IMR-90 (cell line): ENCODE measurements at places on chromosomes 2 and 18. TPM values are rescaled to one million over a fixed set of nuclear protein-coding genes. Genes with fewer than 3 reads are reported as not detected.

NAT8 gene
- not detected in 2 replicates for total RNA-seq

HNMT gene
- 12.2 and 14.2 TPM in 2 replicates for total RNA-seq

CABLES1 gene
- total RNA-seq, result 4.7 and 5.7 TPM in 2 replicates

FAM228A gene
- not detected in 2 replicates for total RNA-seq

ANKRD23 gene
- 0.54 and 0.83 TPM in 2 replicates for total RNA-seq

GRCh38 chr2:157725846-157726245 is 97.2 kb upstream of the ACVR1C start:
- H3K4me1 ChIP-seq, result no peaks in the 10 kb centered on the region
- DNase-seq, result peak; percentile 65

DNA sequence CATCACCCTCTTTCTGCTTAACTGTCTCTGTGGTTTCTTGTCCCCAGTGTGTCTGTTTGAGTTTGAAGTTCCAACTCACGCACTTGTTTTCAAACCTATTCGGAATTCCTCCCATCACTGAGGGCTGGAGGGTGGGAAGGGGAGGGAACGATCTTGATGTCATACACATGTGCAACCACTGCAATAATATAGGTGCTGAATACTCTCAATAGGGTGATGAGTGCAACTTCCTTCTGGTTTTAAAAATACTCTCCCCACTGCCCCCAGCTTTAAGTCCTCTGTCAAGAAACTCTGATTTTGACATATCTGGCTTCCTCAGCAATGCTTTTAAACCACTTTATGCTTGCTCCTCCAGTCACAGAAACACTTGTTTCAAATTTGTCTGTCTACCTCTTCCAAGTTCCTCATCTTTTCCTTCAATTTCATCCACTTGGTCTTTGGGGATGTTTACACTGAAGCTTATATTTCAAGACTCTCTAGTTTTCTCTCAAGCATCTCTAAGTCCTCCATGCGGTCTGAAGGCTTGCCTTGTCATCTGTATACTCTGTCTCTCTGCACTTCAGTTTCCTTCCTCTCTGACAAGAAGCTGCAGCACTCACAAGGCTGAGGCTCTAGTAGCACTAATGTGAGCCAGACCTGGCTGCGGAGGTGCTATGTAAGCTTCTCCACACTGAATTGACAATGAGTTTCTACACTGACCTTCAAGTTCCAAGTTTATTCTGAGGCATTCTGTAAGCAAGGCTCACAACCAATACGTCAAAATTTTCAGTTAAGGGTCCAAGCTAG is 422.3 kb downstream of the ZEB2 start:
- H3K4me3 ChIP-seq, result no peak overlapping the region
- H3K36me3 ChIP-seq, result no peaks in the 10 kb centered on the region
- no peak for DNase-seq
- peaks cover 13% of the 10 kb centered on the region for H3K4me1 ChIP-seq
- peak overlapping the region; percentile 70 for H3K27ac ChIP-seq

DNA sequence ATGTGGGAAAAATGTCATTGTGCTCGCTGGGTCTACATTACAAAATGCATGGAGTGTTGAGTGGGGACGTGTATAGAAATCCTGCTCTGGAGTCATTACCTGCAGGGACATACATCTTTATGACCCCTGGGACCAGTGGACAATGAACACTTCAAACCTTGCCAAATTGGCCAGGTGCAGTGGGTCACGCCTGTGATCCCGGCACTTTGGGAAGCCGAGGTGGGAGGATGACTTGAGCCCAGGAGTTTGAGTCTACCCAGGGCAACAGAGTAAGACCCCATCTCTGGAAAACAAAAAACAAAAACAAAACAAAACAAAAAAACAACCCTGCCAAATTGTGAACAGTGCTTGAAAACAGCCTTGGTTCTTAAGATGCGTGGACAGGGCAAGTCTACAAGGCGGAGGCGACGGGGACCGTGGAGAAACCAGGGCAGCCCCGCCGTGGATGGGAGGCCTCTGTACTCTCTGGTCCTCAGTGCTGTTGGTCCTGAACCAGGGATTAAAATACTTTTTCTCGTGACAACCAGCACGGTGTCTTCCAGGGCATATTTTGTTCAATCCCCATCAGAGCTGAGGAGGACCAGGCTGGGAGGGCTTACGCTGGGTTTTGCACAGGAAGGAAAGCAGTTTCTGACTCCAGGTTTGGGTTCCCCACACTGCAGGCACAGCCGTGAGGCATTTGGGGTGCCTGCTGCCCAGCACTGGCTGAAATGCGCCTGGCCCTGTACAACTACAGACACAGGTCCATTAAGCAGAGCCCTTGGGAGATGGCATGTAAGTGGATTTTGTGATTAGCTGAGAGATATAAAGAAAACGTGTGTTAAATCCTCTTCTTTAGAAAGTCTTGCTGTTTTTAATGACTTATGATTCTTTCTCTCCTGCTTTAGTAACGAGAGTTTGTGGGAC is 13.7 kb downstream of the COLEC11 start:
- H3K4me1 ChIP-seq, result peaks cover 1% of the 10 kb centered on the region; the same call in 1 of the 2 replicates
- peaks cover 5% of the 10 kb centered on the region; the same call in 1 of the 2 replicates for H3K27me3 ChIP-seq
- no peaks in the 10 kb centered on the region for H3K36me3 ChIP-seq
- DNase-seq, result no peak
- H3K4me3 ChIP-seq, result no peak overlapping the region

GRCh38 chr2:138121666-138122661 is 157.7 kb downstream of the HNMT start:
- no peaks in the 10 kb centered on the region for H3K36me3 ChIP-seq
- no peak overlapping the region for H3K4me3 ChIP-seq
- no peak for DNase-seq
- 0 out of 2 replicates have a peak, but pooled peaks cover 2% of the 10 kb centered on the region for H3K4me1 ChIP-seq
- H3K27me3 ChIP-seq, result no peaks in the 10 kb centered on the region

PROM2 gene
- total RNA-seq, result not detected in 2 replicates

DNA sequence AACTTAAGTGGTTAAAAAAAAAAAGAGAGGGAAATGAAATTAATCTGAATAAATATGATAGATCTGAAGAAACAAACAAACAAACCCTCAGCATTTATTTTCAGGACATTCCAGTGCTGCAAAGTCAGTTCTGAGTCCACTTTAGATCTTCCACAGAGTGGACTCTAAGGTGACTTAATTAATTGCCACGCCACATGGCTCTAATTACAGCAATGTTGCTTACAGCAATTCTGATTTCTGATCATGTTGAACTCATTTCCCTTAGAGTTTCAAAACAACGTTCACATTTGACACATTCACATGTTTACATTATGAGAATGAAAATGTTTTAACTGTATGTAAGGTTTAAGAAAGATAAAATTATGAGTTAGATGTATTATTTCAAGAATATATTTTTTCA is 38.6 kb upstream of the RASGRP3 start:
- DNase-seq, result no peak
- no peak overlapping the region for H3K4me3 ChIP-seq
- H3K27me3 ChIP-seq, result no peaks in the 10 kb centered on the region
- H3K36me3 ChIP-seq, result no peaks in the 10 kb centered on the region

DNA sequence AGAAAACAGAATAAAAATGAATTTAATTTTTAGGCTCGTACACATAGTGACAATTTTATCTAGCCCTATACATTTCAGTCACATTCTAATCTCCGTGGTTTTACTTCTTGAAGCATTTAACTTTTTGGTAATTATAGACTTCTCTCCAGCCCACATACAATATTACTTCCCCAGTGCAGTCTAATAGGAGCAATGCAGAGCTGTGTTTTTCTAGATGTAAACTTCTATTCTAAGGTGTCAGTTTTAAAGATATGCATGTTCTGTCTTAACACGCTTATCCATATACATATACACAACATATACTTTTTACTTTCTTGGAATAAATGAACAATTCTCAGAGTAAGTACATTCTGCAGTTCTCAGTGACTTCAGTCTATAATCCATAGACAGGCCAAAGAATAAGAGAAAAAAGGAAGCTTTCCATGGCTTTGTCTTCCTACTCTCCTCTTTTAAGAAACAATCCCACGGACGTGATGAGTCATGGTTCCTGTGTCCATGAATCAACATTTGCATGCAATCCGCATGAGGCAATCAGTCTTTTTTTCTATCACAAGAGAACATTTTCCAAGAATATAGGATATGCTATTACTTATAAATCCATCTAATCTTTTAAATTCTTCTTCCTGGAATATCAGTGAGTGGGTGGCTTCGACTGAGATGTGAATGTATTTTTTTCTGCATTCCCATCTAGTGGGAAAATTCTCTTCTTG is 42.8 kb downstream of the CCDC102B start:
- peak overlapping the region; percentile 99; the same call in 1 of the 2 replicates for H3K27ac ChIP-seq
- no peak overlapping the region for H3K4me3 ChIP-seq
- H3K36me3 ChIP-seq, result no peaks in the 10 kb centered on the region
- H3K4me1 ChIP-seq, result peaks cover 9% of the 10 kb centered on the region
- no peaks in the 10 kb centered on the region for H3K27me3 ChIP-seq

DNA sequence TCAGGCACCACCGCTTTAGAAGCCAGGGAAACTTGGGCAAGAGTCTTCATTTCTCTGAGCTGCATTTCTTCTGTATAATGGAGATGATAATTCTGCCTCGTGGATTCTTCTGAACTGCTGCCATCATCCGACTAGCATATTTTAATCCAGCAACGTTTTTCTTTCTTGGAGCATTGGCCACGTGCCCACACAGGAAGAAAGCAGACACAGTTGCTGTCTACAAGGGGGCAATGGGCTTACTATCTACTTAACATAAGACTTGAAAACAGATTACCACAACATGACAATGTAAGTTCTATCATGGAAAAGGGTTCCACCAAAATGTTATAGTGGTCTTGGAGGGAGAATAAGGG is 176.5 kb downstream of the FAM210A start:
- H3K27me3 ChIP-seq, result peaks cover 9% of the 10 kb centered on the region
- H3K4me1 ChIP-seq, result no peaks in the 10 kb centered on the region
- DNase-seq, result no peak
- no peak overlapping the region for H3K27ac ChIP-seq

- H3K4me3 ChIP-seq, result no peak overlapping the region
- DNase-seq, result peak; percentile 7
- no peak overlapping the region for H3K27ac ChIP-seq
- H3K27me3 ChIP-seq, result peaks cover 5% of the 10 kb centered on the region; the same call in 1 of the 2 replicates
- H3K36me3 ChIP-seq, result no peaks in the 10 kb centered on the region
These were observed 17.9 kb downstream of the KCNIP3 start for GRCh38 chr2:95314964-95315611.

GRCh38 chr18:44638811-44639210 is 41.9 kb upstream of the SETBP1 start:
- no peaks in the 10 kb centered on the region for H3K4me1 ChIP-seq
- H3K27me3 ChIP-seq, result peaks cover 5% of the 10 kb centered on the region; the same call in 1 of the 2 replicates
- DNase-seq, result no peak
- no peak overlapping the region for H3K27ac ChIP-seq
- H3K36me3 ChIP-seq, result no peaks in the 10 kb centered on the region
- H3K4me3 ChIP-seq, result no peak overlapping the region

DSEL gene
- total RNA-seq, result 100 and 145 TPM in 2 replicates

GRCh38 chr2:234415706-234416105 is 81.2 kb downstream of the ARL4C start:
- no peaks in the 10 kb centered on the region for H3K27me3 ChIP-seq
